ENCODE measurements at places on chromosomes 5 and 9. TPM values are rescaled to one million over a fixed set of nuclear protein-coding genes. Genes with fewer than 3 reads are reported as not detected.

The MLANA gene
- total RNA-seq: not detected

The ORM1 gene
- not detected for total RNA-seq

The ARHGEF28 gene
- 243 TPM for total RNA-seq

The BTNL3 gene
- not detected for total RNA-seq

The FAM81B gene
- total RNA-seq: not detected

The DTWD2 gene
- total RNA-seq: 3.2 TPM

The CYSRT1 gene
- 0.16 TPM for total RNA-seq

The ADRB2 gene
- total RNA-seq: 9.4 TPM

The HNRNPH1 gene
- total RNA-seq: 466 TPM

The TYRP1 gene
- total RNA-seq: under 0.01 TPM

The PCDHA10 gene
- total RNA-seq: 0.13 TPM
